ENCODE measurements at places on chromosomes 5 and 9. TPM values are rescaled to one million over a fixed set of nuclear protein-coding genes. Genes with fewer than 3 reads are reported as not detected.

Gene APC
- total RNA-seq = 10.8 TPM

Gene WDR38
- not detected for total RNA-seq

Gene TAL2
- total RNA-seq = 0.32 TPM

Gene PCDHB16
- 0.30 TPM for total RNA-seq

Gene GPR151
- total RNA-seq = not detected

Gene PCDHGA11
- total RNA-seq = 0.06 TPM

Gene DEPDC1B
- total RNA-seq = 17.4 TPM

Gene SUSD3
- total RNA-seq = 0.71 TPM

Gene BRD3OS
- 13.8 TPM for total RNA-seq

Gene SPARC
- 22.3 TPM for total RNA-seq

Gene ADRB2
- 0.51 TPM for total RNA-seq

Gene RRAGA
- 140 TPM for total RNA-seq
